Activated CD4-positive, alpha-beta T cell treated with anti-CD3 and anti-CD28 coated beads, Interleukin-2, Interleukin-6, amounts not matched to agents 100 ng/mL and 50 ng/mL, durations not matched to agents 16 hours and 8 hours (primary cell): ENCODE measurements at places on chromosomes 6 and 20.

DNA sequence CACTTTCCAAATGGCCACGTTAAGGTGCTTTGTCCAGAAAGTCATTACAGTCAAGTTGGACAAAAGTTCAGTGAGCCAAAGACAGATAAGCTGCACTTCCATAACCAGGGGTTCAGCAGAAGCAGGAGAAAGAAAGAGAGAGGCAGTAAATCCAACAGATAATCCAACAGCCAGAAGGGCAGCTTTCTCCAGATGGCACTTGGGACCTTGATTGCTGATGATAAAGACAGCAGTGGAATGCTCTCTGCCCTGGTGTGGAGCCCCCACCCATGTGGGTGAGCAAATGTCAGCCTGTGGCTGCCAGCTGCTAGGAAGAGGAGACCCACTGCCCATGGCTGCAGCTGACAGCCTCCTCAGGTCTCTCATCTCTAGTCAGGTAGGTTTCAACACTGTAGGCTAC, 18.7 kb upstream of the NRSN1 start:
- DNase-seq: no peak

DNA sequence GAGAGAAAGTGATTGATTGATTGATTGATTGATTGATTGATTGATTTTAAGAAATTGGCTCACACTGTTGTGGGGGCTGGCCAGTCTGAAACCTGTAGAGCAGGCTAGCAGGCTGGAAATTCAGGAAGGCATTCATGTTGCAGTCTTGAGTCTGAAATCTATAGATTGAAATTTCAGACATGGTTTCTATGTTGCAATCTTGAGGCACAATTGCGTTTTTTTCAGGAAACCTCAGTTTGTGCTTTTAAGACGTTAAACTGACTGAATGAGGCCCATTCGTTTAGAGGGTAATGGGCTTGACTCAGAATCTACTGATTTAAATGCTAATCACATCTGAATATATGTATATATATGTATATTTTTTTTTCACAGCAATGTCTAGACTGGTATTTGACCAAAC, 106.3 kb downstream of the STXBP5 start:
- no peak for DNase-seq

GRCh38 chr6:26415791-26416190, 13.7 kb downstream of the BTN3A1 start:
- DNase-seq: no peak

DNA sequence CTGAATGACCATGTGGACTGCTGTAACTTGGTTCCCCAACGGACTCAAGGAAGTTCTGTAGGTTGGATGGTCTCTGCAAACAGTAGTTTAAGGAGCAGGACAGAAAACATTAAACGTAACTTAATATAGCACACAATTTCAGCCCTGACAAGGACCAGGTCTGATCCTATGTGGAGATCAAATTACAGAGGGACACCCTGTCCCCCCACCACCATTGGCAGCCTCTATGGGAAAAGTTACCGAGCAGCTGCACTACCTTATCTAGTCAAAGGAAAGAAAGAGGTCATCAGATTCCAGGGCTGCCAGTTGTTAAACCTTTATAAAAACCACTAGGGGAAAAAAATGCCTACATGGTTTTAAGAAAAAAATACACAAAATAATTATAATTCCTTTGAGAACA, 191.5 kb upstream of the RSPO3 start:
- no peak for DNase-seq

- DNase-seq: no peak
Observed at GRCh38 chr6:128192972-128193371, 292.1 kb upstream of the THEMIS start.

DNA sequence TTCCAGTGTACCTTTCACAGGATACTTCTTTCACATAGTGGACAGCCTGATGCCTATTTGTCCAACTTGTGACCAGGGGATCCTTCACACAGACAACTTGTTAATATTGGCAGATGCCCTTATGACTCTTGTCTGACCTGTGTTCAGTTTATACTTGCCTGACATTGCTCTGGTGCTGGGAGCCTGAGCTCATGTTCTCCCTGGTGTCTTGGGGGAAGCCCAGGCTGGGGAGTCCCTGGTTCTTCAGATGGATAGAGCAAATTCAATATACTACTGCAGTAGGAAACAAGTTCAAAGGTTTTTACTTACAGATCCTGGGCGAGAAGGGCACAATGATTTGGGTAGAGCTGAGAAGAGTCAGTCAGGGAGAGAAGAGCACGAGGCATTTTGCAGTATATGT, 76.1 kb downstream of the NKAIN2 start:
- no peak for DNase-seq

GRCh38 chr6:11008821-11009220, 35.3 kb downstream of the ELOVL2 start:
- DNase-seq: no peak

GRCh38 chr6:109800771-109801170, 109.7 kb downstream of the FIG4 start:
- no peak for DNase-seq

DNA sequence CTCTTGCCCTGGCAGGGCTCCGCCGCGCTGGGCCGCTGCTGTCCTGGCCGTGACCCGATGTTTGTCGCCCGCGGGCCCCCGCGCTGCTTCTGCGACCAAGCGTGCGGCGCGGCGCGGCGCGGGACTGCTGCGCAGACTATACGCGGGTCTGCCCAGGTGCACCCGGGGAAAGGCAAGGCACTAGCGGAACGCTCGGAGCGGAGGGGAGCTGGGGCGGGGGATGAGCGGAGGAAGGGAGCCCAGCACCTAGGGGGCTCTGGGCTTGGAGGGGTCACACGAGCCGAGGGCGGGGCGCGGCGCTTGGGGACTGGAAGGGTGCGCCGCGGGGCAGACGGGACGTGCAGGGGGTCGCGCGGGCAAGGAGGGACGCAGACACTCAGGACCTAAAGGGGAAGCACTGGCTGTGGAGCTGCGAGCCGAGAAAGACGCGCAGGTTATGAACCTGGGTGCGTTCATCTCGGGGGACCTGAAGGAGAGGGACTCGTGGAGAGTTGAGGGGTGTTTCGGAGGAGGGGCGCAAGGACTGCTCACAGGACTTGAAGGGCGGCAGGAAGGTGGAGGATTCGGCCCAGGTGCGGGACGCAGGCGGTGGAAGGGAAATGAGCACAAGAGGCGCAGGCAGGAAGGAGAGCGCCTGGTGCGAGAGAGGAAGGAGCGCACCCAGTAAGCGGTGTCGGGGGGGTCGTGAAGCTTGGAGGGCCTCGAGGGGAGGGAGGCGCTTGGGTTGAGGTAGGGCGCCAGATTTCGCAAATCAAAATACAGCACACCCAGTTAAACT, 40.8 kb upstream of the ZNFX1 start:
- peak; percentile 15 for DNase-seq

DNA sequence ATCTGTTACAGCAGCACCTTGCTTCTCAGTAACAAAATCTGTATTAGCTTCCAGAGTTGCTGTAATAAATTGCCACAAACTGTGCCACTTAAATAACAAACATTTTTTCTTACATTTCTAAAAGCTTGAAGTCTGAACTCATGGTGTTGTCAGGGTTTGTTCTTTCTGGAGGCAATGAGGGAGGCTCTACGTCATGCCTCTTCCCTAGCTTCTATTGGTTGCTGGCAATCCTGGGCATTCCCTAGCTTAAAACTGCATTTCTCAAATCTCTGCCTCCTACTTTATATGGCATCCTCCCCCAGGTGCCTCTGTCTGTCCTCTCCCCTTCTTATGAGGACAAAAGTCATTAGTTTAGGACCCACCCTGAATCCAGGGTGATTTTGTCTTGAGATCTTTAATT, 41.6 kb upstream of the TMEM244 start:
- DNase-seq: no peak
